ENCODE measurements at places on chromosomes 4 and X.

DNA sequence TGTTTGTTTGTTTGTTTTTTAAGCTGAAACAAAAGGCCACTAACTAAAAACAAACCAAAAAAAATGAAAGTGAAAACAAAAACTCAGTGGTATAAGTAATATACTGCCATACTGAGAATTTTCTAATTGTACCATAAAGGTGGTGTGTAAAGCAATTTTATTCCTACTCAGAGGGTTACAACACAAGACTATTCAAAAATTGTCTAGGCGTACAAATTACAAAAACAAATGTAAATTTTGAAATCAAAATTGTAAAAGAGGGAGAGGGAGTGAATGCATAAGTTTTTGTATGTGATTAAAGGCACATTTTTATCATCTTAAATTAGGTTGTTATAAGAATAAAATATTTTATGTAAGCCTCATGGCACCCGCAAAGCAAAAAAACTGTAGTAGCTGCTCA is 232.6 kb downstream of the STK32B start:
- no peak for DNase-seq

DNA sequence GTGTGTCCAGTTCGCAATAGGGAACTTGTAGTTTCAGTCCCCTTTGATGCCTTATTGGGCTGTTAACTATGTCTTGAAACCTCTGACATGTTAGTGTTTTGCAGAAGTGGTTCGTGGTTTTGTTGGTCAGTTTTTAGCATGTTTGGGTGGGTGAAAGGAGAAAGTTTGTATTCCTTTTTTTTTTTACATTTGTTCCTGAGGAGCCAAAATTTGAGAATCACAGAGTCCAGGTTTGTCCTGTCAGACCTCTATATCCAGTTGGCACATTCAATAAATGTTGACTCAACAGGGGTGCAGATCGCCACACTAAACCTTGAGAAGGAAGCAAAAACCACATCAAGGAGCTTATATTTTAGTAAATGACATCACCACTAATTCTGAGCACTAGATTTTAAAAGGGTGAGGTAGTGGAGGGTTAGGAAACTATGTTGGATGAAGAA is 26.2 kb downstream of the DLG3 start:
- DNase-seq, result no peak

GRCh38 chrX:15471028-15471427 is 22.1 kb downstream of the PIR start:
- DNase-seq, result peak; percentile 61

GRCh38 chrX:39559229-39559628 is 538.5 kb downstream of the BCOR start:
- DNase-seq, result peak; percentile 32

All from EH (cell line).